ENCODE measurements at places on chromosomes 1 and 21. TPM values are rescaled to one million over a fixed set of nuclear protein-coding genes. Genes with fewer than 3 reads are reported as not detected.

DNA sequence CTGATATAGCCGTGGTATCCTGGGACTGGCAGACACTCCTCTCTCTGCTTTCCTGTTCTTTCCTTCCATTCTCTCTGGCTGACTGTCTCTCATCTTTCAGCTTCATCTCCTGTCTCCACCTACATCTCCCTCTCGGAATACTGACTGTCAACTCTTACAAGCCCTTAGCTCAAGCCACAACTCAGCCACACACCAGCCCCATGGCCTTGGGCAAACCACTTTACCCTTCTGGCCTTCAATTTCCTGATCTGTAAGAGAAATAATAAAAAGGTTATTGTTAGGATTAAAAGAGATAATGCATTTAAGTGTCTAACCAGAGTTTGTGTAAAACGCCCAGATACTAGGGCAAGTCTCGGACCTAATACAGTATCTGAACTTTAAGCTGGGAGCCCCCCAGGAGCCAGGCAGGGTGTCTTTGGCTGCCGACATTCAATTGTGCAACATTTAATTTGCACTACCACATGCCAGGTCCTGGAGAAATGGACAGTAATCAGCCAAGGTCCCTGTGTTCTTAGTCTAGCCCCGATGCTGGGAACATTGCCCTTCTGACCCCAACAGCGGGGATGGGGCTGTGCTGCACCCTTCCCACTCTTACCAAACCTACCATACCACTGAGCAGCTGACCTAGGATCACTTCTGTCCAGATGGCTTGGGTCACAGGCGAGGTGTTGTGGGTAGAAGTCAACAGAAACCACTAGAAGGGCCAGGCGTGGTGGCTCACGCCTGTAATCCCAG, 5.1 kb downstream of the ECHDC2 start:
- no peaks in the 10 kb centered on the region for H3K27me3 ChIP-seq
- no peak overlapping the region for H3K4me3 ChIP-seq
- no peaks in the 10 kb centered on the region for H3K4me1 ChIP-seq
- no peak overlapping the region for H3K27ac ChIP-seq
- H3K36me3 ChIP-seq, result no peaks in the 10 kb centered on the region

The CMPK1 gene
- 182 TPM for total RNA-seq

- no peak overlapping the region for H3K4me3 ChIP-seq
- H3K4me1 ChIP-seq, result peaks cover 10% of the 10 kb centered on the region
- no peak for DNase-seq
- H3K27me3 ChIP-seq, result no peaks in the 10 kb centered on the region
Observed at GRCh38 chr1:63833363-63834119, 59.7 kb downstream of the ROR1 start.

DNA sequence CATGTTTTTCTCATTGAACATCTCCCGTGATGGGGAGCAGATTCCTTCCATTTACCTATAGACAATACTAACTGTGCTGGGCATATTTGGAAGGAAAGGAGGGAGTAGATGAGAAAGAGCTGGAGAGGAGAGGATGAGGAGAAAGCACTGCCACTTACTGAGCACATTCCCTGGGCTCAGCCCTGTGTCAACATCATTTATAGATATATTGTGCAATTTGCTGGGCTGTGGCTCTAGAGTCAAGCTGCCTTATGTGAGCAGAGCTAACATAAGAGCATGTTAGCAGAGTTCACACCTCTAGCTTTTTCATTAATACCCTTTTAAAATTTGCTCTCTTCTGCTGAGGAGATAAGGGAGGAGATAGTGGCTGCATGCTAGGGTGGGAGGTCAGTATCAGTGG, 22.3 kb upstream of the CD53 start:
- H3K4me1 ChIP-seq, result no peaks in the 10 kb centered on the region

GRCh38 chr1:200307755-200308066, 102.1 kb downstream of the ZNF281 start:
- no peaks in the 10 kb centered on the region for H3K27me3 ChIP-seq
- H3K27ac ChIP-seq, result no peak overlapping the region
- no peaks in the 10 kb centered on the region for H3K36me3 ChIP-seq

DNA sequence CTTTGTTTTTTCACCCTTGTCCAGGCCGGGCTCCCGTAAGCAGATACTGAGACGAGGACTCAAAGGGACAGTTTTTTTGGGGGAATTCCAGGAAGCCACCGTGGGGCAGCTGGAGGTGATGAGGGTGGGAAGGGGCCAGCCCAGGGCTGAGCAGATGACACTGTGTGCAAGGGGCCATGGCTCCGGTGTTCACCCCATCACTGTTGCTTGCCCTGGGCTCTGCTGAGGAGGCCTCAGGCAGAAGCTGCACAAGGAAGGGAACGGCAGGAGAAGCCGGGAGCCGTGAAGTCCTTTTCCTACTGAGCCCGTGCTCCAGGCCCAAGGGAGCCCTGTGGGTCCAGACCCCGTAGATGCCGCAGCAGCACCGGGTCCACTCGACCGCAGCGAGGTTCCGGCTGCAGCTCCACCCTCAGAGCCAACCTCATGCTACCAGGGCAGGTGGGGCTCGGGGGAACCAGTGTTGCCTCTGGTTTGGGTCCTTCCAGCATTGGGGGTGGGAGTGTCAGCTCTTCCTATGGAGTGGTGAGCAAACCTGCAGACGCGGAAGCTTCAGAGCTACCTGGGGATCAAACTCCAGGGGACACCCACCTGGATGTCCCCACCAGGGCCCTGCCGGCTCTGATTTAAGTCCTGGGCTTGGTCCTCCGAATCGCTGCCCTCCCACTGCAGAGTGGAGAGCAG, 4.3 kb upstream of the CALML6 start:
- H3K27me3 ChIP-seq, result no peaks in the 10 kb centered on the region
- H3K4me1 ChIP-seq, result peaks cover 16% of the 10 kb centered on the region
- no peak overlapping the region for H3K27ac ChIP-seq
- H3K36me3 ChIP-seq, result no peaks in the 10 kb centered on the region

- no peaks in the 10 kb centered on the region for H3K36me3 ChIP-seq
- no peaks in the 10 kb centered on the region for H3K27me3 ChIP-seq
- no peak overlapping the region for H3K27ac ChIP-seq
- H3K4me3 ChIP-seq, result no peak overlapping the region
- no peak for DNase-seq
Observed at GRCh38 chr1:50106095-50106761, 2.5 kb upstream of the ELAVL4 start.

Measured in hepatocyte (in vitro differentiated cells).